ENCODE measurements at places on chromosomes 7 and 10.

- no peak for DNase-seq
Measured at GRCh38 chr7:22823142-22823497, 471 bp upstream of the TOMM7 start.

- DNase-seq: no peak
Measured at GRCh38 chr10:33204031-33204430, 130.4 kb downstream of the NRP1 start.

- DNase-seq: no peak
Measured at GRCh38 chr7:157008-157310, 35.4 kb upstream of the FAM20C start.

DNA sequence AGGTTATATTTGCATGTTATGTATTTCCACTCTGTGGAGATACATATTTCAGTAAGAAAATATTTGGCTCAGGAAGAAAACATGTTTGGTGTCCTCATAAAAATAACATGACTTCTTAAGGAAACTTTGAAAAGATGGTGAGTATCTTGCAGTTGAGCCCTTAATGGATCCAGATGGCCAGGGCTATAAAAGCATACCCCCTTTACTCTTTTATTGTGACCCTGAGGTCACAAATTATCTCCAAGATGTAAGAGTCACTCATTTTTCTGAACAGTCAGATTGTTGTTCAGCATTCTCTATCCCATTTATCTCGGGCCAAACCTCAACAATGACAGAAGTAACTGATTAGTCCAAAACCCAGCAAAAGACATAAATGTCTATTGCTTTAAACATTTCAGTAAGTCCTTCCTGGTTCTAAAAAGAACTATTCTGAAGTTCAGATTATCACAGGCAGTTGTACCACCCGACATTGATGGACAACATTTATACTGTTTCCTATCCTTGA lies 539.4 kb downstream of the PARD3 start:
- no peak for DNase-seq

- DNase-seq: no peak
Measured at GRCh38 chr7:26329520-26330255, 38.0 kb downstream of the SNX10 start.

DNA sequence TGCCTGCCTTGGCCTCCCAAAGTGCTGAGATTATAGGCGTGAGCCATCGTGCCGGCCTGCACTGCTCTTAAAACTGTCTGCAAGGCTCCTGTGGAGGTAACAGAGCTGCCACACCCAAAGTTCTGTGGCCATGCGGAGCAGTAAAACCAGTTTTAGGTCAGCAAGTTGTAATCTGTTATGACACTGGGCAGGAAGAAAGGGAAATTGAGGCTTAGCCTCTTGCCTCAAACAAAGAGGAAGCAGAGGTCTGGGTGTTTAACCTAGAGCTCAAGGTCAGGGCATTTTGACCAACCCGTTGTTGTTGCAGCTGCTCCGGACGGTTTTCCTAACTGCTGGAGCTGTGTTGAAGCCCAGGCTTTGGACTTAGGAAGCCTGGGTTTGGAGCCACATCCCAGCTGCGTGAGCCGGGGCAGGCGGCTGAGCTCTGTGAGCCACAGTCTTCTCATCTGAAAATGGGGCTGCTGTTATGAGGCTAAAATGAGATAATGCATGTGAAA lies 7.4 kb upstream of the RRP12 start:
- no peak for DNase-seq
